ENCODE measurements at places on chromosomes 12 and 14. TPM values are rescaled to one million over a fixed set of nuclear protein-coding genes. Genes with fewer than 3 reads are reported as not detected.

DNA sequence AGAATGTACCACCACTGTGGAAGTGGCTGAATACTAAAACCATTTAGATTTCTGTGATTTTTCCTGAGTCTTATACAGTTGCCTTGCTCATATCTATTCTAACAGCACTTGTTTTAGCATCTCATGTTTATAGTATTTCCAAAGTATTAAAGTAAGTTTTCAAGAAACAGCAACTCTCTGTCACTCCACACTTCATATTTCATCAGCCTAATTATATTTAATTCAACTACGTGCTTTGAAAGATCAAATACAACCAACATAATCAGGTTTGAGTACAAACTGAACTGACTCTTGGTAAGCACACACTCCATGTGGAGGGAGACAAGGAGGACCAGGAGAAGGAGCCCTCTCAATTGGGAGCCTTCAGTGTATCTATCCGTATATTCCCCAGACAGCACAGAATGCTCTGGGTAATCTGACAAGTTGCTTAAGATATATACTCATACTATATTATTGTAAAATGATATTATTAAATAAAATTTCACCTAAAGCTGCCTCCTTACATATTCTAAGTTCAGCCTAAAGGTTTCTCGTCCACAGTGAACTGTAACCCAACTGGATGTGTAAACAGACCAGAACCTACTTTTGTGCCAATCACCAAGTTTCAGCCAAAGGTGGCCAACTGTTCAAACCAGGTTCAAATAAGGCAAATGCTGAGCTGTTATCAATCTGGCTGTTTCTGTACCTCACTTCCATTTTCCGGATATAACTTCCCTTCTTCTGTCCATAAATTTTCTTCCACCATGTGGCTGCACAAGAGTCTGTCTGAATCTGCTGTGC lies 105.0 kb upstream of the RASSF8 start:
- peaks cover 2% of the 10 kb centered on the region for H3K27me3 ChIP-seq
- no peak overlapping the region for H3K4me3 ChIP-seq
- DNase-seq: no peak
- no peaks in the 10 kb centered on the region for H3K36me3 ChIP-seq

- no peaks in the 10 kb centered on the region for H3K4me1 ChIP-seq
- H3K36me3 ChIP-seq: no peaks in the 10 kb centered on the region
- no peaks in the 10 kb centered on the region for H3K27me3 ChIP-seq
- H3K4me3 ChIP-seq: no peak overlapping the region
- no peak for DNase-seq
Observed at GRCh38 chr12:32821710-32822109, 66.0 kb upstream of the YARS2 start.

Gene RNU4-1
- 2,369 TPM for total RNA-seq

DNA sequence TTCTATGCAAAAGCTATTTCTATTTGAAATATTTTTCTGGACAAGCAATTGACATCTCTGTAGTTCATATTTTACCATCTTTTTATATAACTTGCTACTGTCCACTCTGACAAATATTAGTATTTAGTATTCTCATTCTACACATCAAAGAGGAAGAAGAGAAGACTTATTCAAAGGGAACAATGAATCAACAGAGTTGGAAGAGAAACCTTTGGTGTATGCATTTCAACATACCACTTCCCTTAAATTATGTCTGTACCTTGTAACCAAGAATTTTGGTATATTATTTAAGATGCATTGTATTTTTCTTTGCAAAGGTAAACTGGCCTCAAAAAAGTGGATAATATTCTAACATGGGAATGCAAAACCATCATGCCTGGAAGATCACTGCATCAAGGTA lies 72.1 kb upstream of the DUSP6 start:
- H3K36me3 ChIP-seq: peaks cover 31% of the 10 kb centered on the region
- no peak for DNase-seq
- H3K27me3 ChIP-seq: no peaks in the 10 kb centered on the region
- no peak overlapping the region for H3K4me3 ChIP-seq
- peaks cover 44% of the 10 kb centered on the region for H3K4me1 ChIP-seq
- H3K27ac ChIP-seq: no peak overlapping the region

Gene C12orf54
- total RNA-seq: not detected

- no peaks in the 10 kb centered on the region for H3K27me3 ChIP-seq
- H3K36me3 ChIP-seq: no peaks in the 10 kb centered on the region
- no peak overlapping the region for H3K4me3 ChIP-seq
- no peak for DNase-seq
Observed at GRCh38 chr14:22179190-22179589, 409.8 kb downstream of the DAD1 start.

GRCh38 chr12:34606749-34607519 lies 584.6 kb downstream of the ALG10 start:
- no peaks in the 10 kb centered on the region for H3K36me3 ChIP-seq
- no peak for DNase-seq
- H3K4me1 ChIP-seq: no peaks in the 10 kb centered on the region
- H3K27me3 ChIP-seq: no peaks in the 10 kb centered on the region

DNA sequence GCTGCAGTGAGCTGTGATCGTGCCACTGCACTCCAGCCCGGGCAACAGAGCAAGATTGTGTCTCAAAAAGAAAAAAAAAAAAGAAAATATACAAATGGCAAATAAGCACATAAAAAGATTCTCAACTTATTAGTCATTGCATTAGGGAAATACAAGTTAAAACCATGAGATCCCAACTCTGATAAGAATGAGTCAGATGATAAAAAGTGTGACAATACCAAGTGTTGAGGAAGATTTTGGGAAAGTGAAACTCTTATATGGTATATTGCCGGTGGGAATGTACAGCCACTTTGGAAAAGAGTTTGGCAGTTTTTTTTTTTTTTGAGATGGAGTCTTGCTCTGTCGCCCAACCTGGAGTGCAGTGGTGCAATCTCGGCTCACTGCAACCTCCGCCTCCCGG lies 7.6 kb upstream of the PRPF40B start:
- H3K27ac ChIP-seq: no peak overlapping the region
- H3K36me3 ChIP-seq: no peaks in the 10 kb centered on the region
- peaks cover 16% of the 10 kb centered on the region for H3K27me3 ChIP-seq

Gene ERP27
- total RNA-seq: 2.3 TPM

DNA sequence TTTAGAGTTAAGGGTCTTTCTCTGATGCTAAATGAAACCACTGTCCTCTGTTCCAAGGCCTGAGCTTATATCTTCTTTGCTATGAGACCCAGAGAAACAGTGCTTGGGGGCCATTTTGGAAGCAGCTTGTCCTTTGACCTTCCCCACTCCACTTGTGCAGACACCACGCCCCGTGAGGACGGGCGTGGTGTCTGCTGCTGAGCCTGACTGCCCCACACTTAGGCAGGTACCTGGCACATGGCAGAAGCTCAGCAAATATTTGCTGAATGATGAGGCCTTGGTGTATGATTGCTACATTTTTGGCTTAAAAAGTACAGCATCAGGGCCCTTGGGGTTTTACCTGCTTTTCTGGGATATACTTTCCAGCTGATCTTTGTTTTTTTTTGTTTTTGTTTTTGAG lies 69.9 kb downstream of the RASSF3 start:
- peak overlapping the region; percentile 84 for H3K27ac ChIP-seq
- H3K27me3 ChIP-seq: no peaks in the 10 kb centered on the region
- H3K36me3 ChIP-seq: peaks cover 18% of the 10 kb centered on the region
- H3K4me1 ChIP-seq: peaks cover 84% of the 10 kb centered on the region

Gene ADCY6
- total RNA-seq: 0.78 TPM

Gene ALX1
- not detected for total RNA-seq

Gene SLC10A1
- not detected for total RNA-seq

Gene PMEL
- total RNA-seq: not detected

GRCh38 chr12:116332705-116333380 lies 55.4 kb upstream of the MED13L start:
- H3K36me3 ChIP-seq: peaks cover under 1% of the 10 kb centered on the region
- no peak overlapping the region for H3K4me3 ChIP-seq
- H3K27ac ChIP-seq: no peak overlapping the region
- peaks cover 6% of the 10 kb centered on the region for H3K27me3 ChIP-seq
- DNase-seq: no peak

DNA sequence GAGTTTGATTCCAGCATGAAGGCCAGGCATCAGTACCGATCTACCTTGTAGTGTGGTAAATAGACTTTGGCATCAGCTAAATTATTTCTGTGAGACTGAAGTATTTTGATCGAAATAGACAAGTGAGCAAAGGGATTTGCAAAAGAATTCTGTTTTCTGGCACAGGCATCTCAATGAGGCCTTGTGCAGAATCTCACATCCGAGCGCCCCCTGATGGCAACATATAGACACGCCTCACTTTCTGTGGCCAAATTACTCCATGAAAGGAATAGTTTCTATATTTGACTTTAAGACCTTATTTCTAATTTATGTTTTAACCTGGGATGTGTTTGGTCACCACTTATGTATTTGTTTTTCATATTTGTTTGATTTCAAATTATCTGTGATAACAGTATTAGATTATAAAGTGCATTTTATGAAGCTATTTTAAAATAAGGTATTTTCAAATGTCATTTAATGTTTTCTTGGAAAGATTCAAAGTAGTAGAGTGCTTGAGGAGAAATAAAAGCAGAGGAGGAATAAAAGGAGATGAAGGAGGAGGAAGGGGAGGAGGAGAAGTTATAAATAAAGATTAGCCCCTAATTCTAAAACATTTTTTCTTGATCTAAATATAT lies 731.9 kb downstream of the NRXN3 start:
- DNase-seq: no peak
- H3K4me1 ChIP-seq: no peaks in the 10 kb centered on the region
- no peak overlapping the region for H3K4me3 ChIP-seq

DNA sequence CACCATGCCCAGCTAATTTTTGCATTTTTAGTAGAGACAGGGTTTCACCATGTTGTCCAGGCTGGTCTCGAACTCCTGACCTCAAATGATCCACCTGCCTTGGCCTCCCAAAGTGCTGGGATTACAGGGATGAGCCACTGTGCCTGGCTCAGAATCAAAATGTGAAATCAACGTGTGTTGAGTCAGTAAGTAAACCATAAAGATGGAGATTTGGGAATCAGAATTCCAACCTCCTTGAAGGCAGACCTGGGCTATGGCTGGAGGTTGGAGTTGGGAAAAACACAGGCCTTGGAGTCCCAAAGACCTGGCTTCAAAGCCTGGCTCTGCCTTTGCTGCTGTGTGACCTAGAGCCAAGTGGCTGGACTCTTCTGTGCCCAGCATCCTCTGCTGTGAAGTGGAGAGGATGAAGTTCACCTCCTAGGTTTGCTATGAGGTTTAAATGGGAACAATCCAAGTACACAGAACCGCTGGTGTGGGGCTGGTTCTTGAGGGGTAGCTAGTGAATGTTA lies 10.2 kb downstream of the ALDH2 start:
- peaks cover 11% of the 10 kb centered on the region for H3K27me3 ChIP-seq
- H3K27ac ChIP-seq: no peak overlapping the region
- no peak overlapping the region for H3K4me3 ChIP-seq
- no peak for DNase-seq

DNA sequence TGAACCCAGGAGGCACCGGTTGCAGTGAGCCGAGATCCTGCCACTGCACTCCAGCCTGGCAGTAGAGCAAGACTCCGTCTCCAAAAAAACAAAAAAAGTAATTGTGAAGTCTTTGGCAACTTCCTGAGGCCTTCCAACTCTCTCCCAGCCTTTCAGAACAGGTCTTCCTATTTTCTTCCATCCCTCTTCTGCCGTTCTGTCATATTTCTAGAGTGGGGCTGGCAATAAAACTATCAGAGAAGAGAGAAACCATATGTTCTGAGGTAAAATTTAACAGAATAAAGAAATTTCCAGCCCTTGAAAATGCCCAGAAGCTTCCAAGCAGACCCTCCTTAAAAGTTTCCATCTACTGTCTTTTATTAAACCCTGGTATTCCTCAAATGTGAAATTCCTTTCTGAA lies 100.4 kb downstream of the HMGA2 start:
- H3K36me3 ChIP-seq: no peaks in the 10 kb centered on the region
- no peak overlapping the region for H3K4me3 ChIP-seq
- no peak for DNase-seq
- no peak overlapping the region for H3K27ac ChIP-seq
- no peaks in the 10 kb centered on the region for H3K4me1 ChIP-seq

Gene FBXW8
- total RNA-seq: 6.7 TPM

DNA sequence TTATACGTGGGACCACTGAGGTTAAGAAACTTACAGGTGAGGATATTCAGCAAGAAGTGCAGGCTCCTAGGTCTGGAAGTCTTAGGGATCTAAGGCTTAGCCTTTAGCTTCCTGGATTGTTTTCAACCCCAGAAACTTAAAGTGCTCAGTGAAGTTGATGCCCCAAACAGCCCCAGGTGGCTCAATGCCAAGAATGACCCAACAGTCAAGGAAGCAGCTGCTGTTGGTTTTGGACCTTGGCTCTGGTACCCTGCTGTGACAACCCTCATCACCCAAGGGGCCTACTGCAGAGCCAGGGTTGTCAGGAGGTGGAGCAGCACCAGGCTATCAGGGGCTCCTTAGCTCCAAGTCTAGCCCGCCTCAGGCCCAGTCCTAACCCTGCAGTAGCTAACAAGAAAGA lies 36.8 kb downstream of the VDR start:
- H3K27ac ChIP-seq: peak overlapping the region; percentile 98
- peak overlapping the region; percentile 72 for H3K4me3 ChIP-seq
- peaks cover 91% of the 10 kb centered on the region for H3K4me1 ChIP-seq
- H3K27me3 ChIP-seq: no peaks in the 10 kb centered on the region
- DNase-seq: no peak
- H3K36me3 ChIP-seq: peaks cover 77% of the 10 kb centered on the region

Gene BEST3
- not detected for total RNA-seq

Gene OLR1
- total RNA-seq: not detected

- DNase-seq: no peak
- peaks cover 48% of the 10 kb centered on the region for H3K36me3 ChIP-seq
- H3K27ac ChIP-seq: no peak overlapping the region
- no peaks in the 10 kb centered on the region for H3K27me3 ChIP-seq
- no peak overlapping the region for H3K4me3 ChIP-seq
- H3K4me1 ChIP-seq: no peaks in the 10 kb centered on the region
Observed at GRCh38 chr12:132021965-132022364, 72.2 kb downstream of the EP400 start.

GRCh38 chr12:68011882-68012207 lies 22.6 kb downstream of the IFNG-AS1 start:
- no peak overlapping the region for H3K4me3 ChIP-seq
- DNase-seq: no peak
- peaks cover 32% of the 10 kb centered on the region for H3K4me1 ChIP-seq

DNA sequence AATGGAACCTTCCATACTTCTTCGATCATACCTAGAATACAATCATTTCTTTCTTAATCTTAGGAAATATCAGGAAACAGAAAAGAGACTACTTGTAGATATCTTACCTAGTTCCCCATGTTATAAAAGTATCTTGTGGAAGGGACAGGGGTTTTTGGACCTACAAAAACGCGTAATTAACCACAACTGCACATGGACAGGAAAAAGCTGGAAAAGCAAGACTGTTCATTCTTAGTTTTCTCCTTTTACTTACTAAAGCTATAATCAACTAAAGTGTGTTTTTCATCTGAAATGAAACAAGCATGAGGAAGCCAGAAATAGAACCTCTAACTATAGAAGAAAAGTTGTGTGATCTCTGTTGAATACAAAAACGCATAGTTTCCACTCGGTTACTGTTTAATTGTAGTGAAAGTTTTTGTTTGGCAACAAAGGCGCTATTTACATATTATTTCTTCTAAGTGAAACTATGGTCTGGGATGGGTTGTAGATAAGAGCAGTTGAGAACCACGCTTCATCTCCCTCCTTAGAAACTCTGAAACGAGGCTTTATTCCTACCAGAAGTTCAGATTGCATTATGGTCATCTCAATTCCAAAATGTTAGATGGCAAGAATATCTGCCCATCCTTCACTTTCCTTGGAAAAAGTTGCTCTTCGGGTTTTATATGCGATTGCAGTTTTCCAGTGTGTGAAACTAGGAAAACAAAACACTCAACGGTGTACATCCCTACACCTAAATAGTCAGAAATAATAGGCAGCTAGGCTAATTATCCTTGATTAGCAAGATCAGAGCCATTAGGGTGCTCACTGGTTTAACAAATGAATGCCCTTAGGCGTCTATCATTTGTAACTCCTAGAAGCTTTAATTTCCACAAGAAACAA lies 1.1 kb downstream of the BCAT1 start:
- DNase-seq: no peak
- peaks cover 11% of the 10 kb centered on the region for H3K36me3 ChIP-seq
- peaks cover 57% of the 10 kb centered on the region for H3K4me1 ChIP-seq
- H3K27me3 ChIP-seq: peaks cover 4% of the 10 kb centered on the region

Data from activated T-helper 1 cell treated with anti-CD3 and anti-CD28 coated beads, Interleukin-12 subunit alpha, Interleukin-12 subunit beta, Interleukin-2, Interleukin-4 antibody, amounts not matched to agents 30 ng/mL and 10 ng/mL and 1 ng/mL, durations not matched to agents 14 hours and 24 hours and 36 hours (primary cell).